ENCODE measurements at places on chromosomes 1 and 21. TPM values are rescaled to one million over a fixed set of nuclear protein-coding genes. Genes with fewer than 3 reads are reported as not detected.

- no peaks in the 10 kb centered on the region for H3K4me1 ChIP-seq
- no peak for DNase-seq
- no peak overlapping the region for H3K27ac ChIP-seq
Measured at GRCh38 chr21:27275294-27275927, 308.5 kb upstream of the ADAMTS5 start.

- no peaks in the 10 kb centered on the region for H3K27me3 ChIP-seq
- peak overlapping the region; percentile 2 for H3K27ac ChIP-seq
- H3K36me3 ChIP-seq: peaks cover 7% of the 10 kb centered on the region
- peaks cover 13% of the 10 kb centered on the region for H3K4me1 ChIP-seq
- peak; percentile 10 for DNase-seq
Measured at GRCh38 chr1:43799656-43800635, 92.6 kb downstream of the ST3GAL3 start.

DNA sequence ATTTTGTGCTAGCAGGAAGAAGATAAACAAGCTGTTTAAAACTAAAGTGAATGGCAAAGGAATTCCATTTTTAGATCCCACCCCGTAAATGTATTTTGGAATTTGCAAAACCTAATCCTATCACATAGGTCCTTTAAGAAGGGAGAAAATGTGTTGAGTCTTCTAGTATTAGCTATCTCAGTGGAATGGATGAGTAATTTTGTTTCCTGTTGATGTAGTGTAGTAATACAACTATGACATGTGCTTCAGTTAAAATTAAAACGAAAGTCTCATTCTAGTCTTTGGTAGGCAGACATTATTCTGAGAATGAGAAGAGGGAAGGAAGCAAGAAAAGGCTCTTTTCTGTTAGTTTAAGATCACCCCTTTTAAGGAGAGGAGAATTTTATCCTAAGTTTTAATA, 265.9 kb upstream of the C1orf105 start:
- peaks cover 6% of the 10 kb centered on the region for H3K36me3 ChIP-seq
- peak overlapping the region; percentile 59 for H3K4me3 ChIP-seq
- no peaks in the 10 kb centered on the region for H3K27me3 ChIP-seq

DNA sequence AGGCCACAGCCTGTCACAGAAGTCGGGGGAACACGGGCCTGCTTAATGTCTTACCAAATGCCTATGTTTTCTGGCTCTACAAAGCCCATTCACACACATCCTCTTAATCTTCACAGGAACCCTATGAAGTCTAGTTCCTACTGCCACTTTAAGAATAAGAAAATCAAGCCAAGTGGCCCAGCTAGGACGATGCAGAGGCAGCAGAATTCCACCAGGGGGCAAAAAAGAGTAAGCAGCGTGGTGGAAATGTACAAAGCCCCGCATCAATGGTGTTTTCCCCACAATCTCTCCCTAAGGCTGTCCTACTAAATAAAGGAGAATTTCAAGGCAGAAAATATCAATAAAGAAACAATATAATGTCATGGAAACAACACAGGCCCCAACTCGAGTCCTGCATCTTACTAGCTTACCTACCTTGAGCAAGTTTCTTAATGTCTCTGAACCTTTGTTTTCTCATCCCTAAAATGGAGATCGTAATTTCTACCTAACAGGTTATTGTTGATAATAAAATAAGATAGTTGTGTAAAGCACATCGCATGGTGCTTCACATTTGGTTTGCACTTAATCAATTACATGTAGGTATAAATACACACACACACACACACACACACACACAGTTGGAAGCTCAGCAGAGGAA, 21.4 kb downstream of the SEC16B start:
- H3K4me1 ChIP-seq: no peaks in the 10 kb centered on the region
- H3K27ac ChIP-seq: no peak overlapping the region
- H3K27me3 ChIP-seq: peaks cover 9% of the 10 kb centered on the region
- H3K4me3 ChIP-seq: no peak overlapping the region
- H3K36me3 ChIP-seq: no peaks in the 10 kb centered on the region

DNA sequence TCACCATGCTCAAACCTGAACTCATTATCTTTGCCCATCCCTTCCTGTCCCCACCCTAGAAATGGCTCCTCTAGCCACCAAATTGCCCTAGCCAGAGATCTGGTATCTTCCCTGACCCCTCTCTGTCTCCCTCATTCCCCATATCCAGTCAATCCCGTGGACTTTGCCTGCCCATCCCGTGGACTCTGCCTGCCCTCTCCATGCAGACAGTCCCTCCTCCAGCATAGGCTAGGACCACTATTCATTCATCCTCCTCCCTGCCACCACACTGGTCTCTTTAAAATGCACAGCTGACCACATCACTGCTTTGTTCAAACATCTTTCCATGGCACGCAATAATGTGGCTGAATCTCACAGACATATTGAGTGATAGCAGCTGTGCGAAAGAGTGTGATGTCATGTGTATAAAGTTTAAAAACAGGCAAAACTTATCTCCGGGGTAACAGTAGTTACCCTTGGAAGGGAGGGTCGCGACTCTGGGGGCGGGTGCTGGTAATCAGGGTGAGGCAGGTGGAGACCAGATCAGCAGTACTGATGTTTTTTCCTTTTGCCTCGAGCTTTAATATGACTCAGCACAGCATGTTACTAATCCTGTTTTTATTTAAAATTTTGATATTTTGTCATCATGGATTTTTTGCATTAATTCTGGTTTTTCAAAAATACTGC, 4.8 kb upstream of the SLC2A1 start:
- H3K27me3 ChIP-seq: peaks cover 3% of the 10 kb centered on the region
- peaks cover 28% of the 10 kb centered on the region for H3K4me1 ChIP-seq
- peaks cover 2% of the 10 kb centered on the region for H3K36me3 ChIP-seq
- DNase-seq: peak; percentile 32
- H3K4me3 ChIP-seq: peak overlapping the region; percentile 4
- no peak overlapping the region for H3K27ac ChIP-seq

GRCh38 chr1:17844185-17844826, 89.2 kb downstream of the ACTL8 start:
- H3K4me1 ChIP-seq: no peaks in the 10 kb centered on the region
- DNase-seq: no peak
- H3K27me3 ChIP-seq: peaks cover 16% of the 10 kb centered on the region
- no peak overlapping the region for H3K4me3 ChIP-seq
- no peak overlapping the region for H3K27ac ChIP-seq

The TMEM52 gene
- 2.4 TPM for total RNA-seq

The CITED4 gene
- 4.3 TPM for total RNA-seq
